ENCODE measurements at places on chromosomes 16 and 17.
A peak's percentile ranks its signal among the peaks of the same experiment; 100 is the strongest.

DNA sequence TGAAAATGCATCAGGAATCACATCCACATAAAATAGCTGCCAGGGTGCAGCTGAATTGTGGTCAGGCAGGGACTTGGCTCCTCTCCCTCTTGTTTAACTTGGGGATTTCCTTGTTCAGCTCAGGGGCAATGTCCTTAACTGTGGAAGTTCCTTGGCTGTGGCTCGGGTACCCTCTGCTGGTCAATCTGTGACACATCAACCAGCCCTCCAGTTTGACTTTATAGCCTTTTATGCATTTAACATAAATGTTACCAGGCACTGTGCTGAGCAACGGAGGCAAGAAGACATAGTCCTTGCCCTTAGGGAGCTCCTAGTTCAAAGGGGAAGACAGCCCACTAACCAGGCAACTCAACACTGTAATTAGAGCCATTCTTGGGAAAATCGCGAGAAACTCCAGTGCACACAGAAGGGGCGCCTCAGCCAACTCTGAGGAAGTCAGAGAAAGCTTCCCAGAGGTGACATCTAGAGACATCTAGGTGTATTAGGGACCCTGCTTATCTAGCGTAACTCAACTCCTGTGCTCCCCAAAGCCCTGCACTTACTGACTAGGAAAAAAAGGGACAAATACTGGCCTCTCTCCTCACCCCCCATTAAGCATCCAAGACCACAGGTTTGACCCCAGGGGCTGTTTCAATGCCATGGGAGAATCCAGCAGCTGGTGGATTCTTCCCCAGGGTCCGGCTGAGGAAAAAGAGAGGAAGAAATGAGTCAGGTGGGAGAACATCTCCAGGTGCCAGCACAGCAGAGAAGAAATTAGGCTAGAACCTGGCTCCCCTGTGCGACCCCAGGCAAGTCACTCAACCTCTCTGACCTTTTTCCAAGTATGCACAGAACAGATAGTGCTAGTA is 17.3 kb upstream of the EEF2K start:
- peak; percentile 68 for DNase-seq

DNA sequence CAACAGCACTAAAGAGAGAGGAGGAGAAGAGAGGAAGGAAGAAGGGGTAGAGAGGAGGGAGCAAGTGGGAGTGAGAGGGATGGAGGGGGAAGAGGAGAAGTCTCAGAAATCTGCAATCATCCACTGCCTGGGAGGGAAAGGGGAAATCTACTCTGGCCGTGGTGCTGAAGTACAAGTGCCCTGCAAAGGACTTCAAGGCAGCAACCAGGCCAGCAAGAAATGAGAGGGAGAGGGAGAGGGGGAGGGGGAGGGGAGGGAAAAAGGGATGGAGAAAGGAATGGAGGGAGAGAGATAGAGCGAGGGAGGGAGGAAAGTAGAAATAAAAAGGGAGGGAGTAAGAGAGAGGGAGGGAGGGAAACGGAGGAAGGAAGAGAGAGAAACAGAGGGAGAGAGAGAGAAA is 130.8 kb upstream of the EEF2KMT start:
- DNase-seq = no peak

GRCh38 chr16:5634666-5635180 is 537.1 kb upstream of the EEF2KMT start:
- DNase-seq = no peak

- DNase-seq = no peak
These were observed 202.3 kb downstream of the RAB11FIP4 start for GRCh38 chr17:31593806-31594205.

DNA sequence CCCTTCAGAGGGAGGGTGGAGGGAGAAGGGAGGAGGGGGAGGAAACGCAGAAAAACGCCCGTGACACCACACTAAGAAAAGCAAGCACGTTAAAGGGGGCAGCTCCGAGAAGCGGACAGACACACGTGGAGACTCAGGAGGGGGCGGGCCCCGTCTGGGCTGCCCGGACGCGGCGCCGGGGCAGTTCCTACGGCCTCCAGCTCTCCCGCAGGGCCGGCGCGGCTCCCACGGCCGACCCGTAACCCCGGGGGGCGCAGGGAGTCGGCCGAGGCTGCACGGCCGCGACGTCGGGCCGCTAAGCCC is 362 bp downstream of the KLHDC4 start:
- no peak for DNase-seq

GRCh38 chr16:76577003-76577402 is 299.8 kb downstream of the CNTNAP4 start:
- DNase-seq = no peak

DNA sequence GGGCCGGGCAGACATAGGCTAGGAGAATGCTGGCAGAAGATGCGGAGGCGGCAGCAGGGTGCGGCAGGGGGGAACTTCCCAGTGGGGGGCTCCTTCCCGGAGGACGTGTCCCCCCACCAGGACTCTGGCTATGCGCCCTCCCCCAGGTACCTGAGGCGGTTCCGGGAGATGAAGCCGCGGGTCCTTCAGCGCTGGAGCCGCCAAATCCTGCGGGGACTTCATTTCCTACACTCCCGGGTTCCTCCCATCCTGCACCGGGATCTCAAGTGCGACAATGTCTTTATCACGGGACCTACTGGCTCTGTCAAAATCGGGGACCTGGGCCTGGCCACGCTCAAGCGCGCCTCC is 3.4 kb downstream of the WNK4 start:
- no peak for DNase-seq

DNA sequence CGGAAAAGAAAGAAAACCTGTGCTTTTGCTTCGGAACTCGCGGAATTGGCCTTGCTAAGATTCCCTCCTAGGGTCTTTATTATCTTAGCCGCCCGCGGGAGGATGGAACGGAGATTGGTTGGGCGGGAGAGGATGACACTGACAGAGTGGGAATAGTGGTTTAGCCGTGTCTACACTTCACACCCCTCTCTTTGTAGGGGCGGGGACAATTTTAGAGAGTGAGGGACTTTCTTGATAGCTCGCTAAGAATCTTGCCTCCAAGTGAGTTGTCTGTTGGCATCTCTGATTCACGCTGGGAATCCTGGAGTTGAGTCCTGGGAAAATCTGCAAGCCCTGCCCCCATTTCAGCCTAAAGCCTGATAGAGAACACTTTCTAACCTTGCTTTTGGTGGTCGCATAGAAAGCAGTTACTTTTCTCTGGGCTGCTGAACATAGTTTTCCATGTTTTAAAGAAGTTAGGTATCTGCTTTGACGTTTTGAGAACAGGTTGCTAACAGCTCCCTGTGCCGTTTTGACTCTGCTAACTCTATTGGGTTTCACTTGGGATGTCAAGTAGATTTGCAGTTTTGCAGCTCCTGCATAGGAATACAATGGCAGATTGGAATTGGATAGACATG is 697 bp downstream of the NOL11 start:
- DNase-seq = peak; percentile 74

All from natural killer cell treated with Interleukin-12 subunit alpha and Interleukin-12 subunit beta and Interleukin-15 and Interleukin-18, amount 100 ng/mL, for 72 hours (primary cell).